ENCODE measurements at places on chromosomes 5 and 9.

DNA sequence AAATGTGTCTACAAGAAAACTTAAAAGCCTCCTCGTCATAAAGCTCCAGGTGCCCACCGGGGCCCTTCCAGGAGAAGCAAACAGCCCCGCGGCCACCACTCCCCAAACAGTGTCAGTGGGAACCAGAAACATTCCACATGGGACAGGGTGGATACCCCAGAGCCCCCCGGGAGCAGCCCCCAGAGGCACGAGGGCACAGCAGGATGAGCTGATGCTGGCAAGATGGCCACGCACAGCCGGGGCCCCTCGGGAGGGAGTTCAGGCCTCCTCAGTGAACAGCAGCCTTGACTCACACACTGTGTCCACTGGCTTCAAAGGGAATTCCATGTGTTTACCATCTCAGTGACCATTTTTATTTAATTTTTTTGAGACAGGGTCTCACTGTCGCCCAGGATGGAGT, 10.5 kb downstream of the EXD3 start:
- DNase-seq, result no peak

GRCh38 chr5:74372051-74372450, 268.5 kb downstream of the ENC1 start:
- no peak for DNase-seq

GRCh38 chr5:19140276-19140675, 847.7 kb downstream of the CDH18 start:
- no peak for DNase-seq

- DNase-seq, result no peak
These were observed 230.7 kb downstream of the SEMA6A start for GRCh38 chr5:116343961-116344360.

GRCh38 chr9:23326597-23326996, 499.4 kb downstream of the ELAVL2 start:
- DNase-seq, result no peak

DNA sequence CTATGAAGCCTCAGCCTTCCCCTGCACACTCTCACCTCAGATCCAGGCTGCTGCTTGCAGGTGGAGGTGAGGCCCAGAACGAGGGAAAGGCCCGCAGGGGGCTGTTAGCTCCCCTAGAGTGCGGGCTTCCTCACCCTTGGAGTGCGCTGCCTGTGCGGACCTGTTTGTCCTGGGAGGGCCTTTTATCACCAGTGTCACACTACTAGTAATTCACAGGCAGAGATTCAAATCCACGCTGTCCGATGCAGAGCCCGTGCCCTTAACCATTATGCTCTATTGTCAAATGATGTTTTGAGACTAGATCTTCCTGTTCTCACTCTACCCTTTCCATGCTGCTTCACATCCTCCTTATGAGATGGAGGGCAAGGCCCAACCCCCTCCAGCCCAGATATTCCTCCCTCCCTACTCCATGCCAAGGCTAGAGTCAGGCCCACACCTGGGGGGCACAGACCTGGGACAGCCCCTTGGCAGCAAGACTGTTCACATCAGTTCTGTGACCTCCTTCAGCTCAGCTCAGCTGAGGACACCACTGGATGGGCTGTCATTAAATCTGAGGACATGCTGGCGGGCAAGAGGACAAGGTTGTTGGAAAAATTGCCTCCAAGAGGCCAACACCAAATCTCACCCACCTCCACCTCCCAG, 112.8 kb upstream of the SPOCK1 start:
- DNase-seq, result no peak

GRCh38 chr9:9914174-9914573, 698.6 kb downstream of the PTPRD start:
- DNase-seq, result no peak

Measured in erythroblast (primary cell).